ENCODE measurements at places on chromosomes 3 and 15.

GRCh38 chr3:72763751-72764440 is 84.3 kb downstream of the SHQ1 start:
- DNase-seq: no peak

- no peak for DNase-seq
These were observed 61.7 kb downstream of the FNDC3B start for GRCh38 chr3:172101107-172101506.

- DNase-seq: no peak
These were observed 629.5 kb upstream of the KCNMB2 start for GRCh38 chr3:177906578-177907229.

GRCh38 chr15:67501177-67501835 is 19.6 kb upstream of the C15orf61 start:
- peak; percentile 53 for DNase-seq

GRCh38 chr3:112466020-112466419 is 33.3 kb downstream of the BTLA start:
- no peak for DNase-seq

Measured in RKO (cell line).